ENCODE measurements at places on chromosomes 13 and 19.

- H3K36me3 ChIP-seq = peaks cover 4% of the 10 kb centered on the region
- peaks cover 3% of the 10 kb centered on the region for H3K4me1 ChIP-seq
- H3K27me3 ChIP-seq = no peaks in the 10 kb centered on the region
- DNase-seq = no peak
- H3K4me3 ChIP-seq = no peak overlapping the region
Measured at GRCh38 chr13:113548778-113549621, 35.6 kb upstream of the TFDP1 start.

DNA sequence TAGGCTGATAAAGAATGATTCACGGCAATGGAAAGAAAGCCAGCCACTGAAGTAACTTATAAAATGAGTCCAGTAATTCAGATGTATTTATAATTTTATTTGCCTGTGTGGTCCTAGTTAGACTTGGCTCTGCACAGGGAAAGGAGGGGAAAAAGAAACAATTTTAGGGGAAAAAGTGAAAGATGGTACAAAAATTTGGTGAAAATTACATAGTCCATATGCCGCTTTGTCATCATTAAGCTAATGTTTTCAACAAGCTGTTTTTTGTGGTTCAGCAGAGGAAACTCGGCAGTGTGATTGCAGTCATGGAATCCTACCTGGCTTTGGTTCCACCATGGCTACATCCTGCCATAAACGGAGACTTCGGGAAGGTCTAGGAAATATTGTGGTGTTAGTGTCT is 301.9 kb downstream of the ATP8A2 start:
- no peaks in the 10 kb centered on the region for H3K36me3 ChIP-seq
- no peak for DNase-seq
- H3K27ac ChIP-seq = no peak overlapping the region
- H3K4me3 ChIP-seq = no peak overlapping the region

GRCh38 chr19:30602661-30603350 is 230.6 kb downstream of the ZNF536 start:
- no peaks in the 10 kb centered on the region for H3K27me3 ChIP-seq
- H3K4me1 ChIP-seq = no peaks in the 10 kb centered on the region
- H3K36me3 ChIP-seq = no peaks in the 10 kb centered on the region

DNA sequence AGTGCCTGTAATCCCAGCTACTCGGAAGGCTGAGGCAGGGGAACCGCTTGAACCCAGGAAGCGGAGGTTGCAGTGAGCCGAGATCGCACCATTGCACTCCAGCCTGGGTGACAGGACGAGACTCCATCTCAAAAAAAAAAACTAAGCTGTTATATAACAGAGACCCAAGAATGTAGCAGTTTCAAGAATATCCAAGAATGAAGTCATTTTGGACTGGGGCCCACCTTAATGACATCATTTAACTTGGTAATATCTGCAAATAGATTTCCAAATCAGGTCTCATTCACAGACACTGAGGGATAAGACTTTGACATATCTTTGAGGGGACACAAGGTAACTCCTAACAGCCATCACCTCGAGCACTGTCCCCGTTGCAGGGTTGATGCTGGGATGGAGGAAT is 36.5 kb upstream of the MRI1 start:
- H3K4me1 ChIP-seq = peaks cover 3% of the 10 kb centered on the region
- no peak overlapping the region for H3K4me3 ChIP-seq
- no peak overlapping the region for H3K27ac ChIP-seq
- no peak for DNase-seq
- H3K36me3 ChIP-seq = no peaks in the 10 kb centered on the region

DNA sequence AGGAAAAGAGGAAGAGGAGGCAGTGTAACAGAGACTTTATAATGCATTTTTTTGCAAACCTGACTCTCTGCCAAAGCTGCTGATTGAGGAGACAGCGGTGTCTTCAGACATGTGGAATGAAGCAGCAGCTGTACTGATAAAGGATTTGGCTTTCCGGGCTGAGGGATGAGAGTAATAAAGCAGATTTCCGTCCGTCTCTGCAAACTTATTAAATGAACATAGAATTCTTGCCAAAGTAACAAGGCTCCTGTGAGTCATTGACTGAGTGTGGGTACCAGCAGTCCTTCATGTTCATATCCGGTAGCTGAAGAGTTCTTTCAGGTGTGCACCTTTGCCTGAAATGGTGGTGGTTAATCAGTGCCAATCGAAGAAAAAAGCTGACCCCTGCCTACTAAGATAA is 112.6 kb downstream of the LIG4 start:
- no peak overlapping the region for H3K27ac ChIP-seq
- no peak overlapping the region for H3K4me3 ChIP-seq
- no peaks in the 10 kb centered on the region for H3K36me3 ChIP-seq
- no peak for DNase-seq

DNA sequence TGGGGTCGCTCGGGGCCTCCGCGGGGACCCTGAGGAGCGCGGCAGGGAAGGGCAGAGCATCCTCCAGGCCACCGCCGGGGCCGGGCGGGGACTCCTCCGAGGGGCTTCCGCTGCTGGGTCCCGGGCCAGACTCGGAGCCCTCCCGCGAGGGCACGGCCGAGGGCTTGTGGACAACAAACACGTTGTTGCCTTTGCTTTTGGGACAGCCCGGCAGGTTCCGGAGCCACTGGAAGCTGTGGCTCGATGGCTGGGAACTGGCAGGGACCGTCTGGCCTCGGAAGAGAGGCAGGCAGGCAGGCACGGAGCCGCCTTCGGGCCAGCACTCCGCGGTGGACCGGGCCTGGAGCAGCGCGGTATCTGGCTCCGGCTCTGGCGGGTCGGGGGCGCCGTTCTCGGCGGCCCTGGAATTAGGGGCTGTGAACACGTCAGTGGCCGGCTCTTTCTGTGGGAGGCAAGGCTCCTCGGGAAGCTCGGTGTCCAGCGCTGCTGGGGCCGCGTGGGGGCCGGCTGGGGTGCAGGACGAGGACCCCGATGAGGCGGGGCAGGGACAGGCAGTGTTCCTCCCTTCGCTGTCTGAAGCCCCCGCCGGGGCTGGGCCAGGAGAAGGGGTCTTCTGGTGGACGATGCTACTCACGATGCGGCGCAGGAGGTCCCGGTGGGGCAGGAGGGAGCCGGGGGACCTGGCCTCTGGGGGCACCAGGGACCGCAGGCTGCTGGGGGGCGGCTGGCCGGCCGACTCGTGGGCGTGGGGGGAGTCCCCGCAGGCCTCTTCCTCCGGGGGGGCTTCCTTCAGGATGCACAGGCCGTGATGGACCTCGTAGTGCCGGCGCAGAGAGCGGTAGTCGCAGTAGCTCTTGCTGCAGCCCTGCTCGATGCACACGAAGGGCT is 27.6 kb downstream of the ZNF541 start:
- no peak overlapping the region for H3K27ac ChIP-seq
- no peaks in the 10 kb centered on the region for H3K27me3 ChIP-seq
- no peak for DNase-seq
- H3K4me3 ChIP-seq = no peak overlapping the region

DNA sequence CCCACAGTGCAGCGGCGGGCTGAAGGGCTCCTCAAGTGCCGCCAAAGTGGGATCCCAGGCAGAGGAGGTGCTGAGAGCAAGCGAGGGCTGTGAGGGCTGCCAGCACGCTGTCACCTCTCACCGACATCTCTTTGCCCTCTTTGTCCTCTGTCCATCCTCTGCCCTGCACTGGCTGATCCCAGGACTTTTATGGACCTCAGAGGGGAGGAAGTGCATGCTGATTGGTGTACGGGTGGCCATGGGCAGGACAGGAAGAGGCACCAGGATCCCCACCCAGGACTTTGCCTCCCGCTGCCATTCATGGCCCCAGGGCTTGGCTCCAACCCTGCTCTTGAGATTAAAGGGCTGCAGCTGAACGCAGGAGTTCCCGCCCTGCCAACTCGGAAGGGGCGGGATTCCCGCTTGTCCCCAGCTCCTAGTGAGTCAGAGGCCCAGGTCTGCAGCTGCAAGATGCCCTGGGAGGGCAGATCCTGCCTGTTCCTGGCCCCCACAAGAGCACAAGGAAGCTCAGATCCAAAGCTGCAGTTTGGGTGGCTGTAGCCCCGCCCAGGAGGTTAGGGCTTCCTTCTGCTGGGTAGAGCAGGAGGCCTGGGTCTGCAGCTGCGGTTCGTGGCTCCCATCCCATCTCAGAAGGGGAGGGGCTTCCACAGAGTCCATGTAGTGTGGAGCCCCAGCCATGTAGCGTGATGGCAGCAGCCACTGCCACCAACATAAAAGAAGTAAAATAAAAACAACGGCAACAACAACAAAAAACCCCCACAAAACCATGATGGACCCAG is 1716.7 kb downstream of the SLITRK1 start:
- no peaks in the 10 kb centered on the region for H3K36me3 ChIP-seq
- H3K4me3 ChIP-seq = no peak overlapping the region
- H3K27ac ChIP-seq = no peak overlapping the region
- no peak for DNase-seq
- H3K4me1 ChIP-seq = no peaks in the 10 kb centered on the region
- no peaks in the 10 kb centered on the region for H3K27me3 ChIP-seq

GRCh38 chr19:33552191-33552927 is 30.8 kb upstream of the PEPD start:
- no peaks in the 10 kb centered on the region for H3K36me3 ChIP-seq
- DNase-seq = no peak
- H3K27ac ChIP-seq = no peak overlapping the region
- H3K4me1 ChIP-seq = no peaks in the 10 kb centered on the region
- H3K27me3 ChIP-seq = no peaks in the 10 kb centered on the region

DNA sequence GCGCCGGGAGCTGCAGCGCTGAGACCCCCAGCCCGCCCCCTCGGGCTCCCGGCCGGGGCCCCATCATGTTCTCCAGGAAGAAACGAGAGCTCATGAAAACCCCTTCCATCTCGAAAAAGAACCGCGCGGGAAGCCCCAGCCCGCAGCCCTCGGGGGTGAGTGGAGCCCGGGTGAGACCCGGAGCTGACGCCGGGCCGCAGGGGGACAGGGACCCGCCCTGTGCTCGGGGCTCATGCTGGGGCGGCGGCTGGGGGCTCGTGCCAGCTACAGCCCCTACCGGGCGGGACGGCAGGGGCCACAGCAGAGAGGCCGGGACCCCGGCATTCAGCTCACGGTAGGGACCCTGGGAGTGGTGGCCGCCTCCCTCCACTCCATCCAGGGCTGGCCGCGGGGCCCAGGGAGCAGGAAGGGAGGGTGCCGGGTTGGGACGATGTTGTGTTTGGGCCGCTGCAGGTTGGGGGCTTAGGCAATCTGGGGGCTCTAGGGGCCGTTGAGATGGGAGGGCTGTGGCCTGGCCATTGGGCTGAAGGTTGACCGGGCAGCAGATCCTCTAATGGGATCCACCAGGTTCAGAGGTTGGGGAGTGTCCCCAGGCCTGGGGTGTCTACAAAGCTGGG is 482 bp downstream of the ARHGAP45 start:
- DNase-seq = no peak
- H3K36me3 ChIP-seq = peaks cover 1% of the 10 kb centered on the region
- H3K27me3 ChIP-seq = peaks cover 4% of the 10 kb centered on the region
- peak overlapping the region; percentile 2 for H3K4me3 ChIP-seq
- H3K4me1 ChIP-seq = peaks cover 2% of the 10 kb centered on the region
- H3K27ac ChIP-seq = peak overlapping the region; percentile 79

- no peak overlapping the region for H3K27ac ChIP-seq
- no peaks in the 10 kb centered on the region for H3K36me3 ChIP-seq
- H3K27me3 ChIP-seq = no peaks in the 10 kb centered on the region
- no peak for DNase-seq
- H3K4me1 ChIP-seq = no peaks in the 10 kb centered on the region
Measured at GRCh38 chr19:24074720-24075454, 12.1 kb upstream of the ZNF254 start.

GRCh38 chr19:11848200-11848593 is 329 bp upstream of the ZNF439 start:
- DNase-seq = no peak
- no peak overlapping the region for H3K4me3 ChIP-seq
- H3K27me3 ChIP-seq = no peaks in the 10 kb centered on the region
- no peaks in the 10 kb centered on the region for H3K36me3 ChIP-seq
- no peaks in the 10 kb centered on the region for H3K4me1 ChIP-seq
- H3K27ac ChIP-seq = no peak overlapping the region

- no peak for DNase-seq
- H3K4me3 ChIP-seq = no peak overlapping the region
- H3K4me1 ChIP-seq = no peaks in the 10 kb centered on the region
- no peaks in the 10 kb centered on the region for H3K36me3 ChIP-seq
- no peak overlapping the region for H3K27ac ChIP-seq
Measured at GRCh38 chr13:99415014-99415650, 86.1 kb upstream of the TM9SF2 start.

DNA sequence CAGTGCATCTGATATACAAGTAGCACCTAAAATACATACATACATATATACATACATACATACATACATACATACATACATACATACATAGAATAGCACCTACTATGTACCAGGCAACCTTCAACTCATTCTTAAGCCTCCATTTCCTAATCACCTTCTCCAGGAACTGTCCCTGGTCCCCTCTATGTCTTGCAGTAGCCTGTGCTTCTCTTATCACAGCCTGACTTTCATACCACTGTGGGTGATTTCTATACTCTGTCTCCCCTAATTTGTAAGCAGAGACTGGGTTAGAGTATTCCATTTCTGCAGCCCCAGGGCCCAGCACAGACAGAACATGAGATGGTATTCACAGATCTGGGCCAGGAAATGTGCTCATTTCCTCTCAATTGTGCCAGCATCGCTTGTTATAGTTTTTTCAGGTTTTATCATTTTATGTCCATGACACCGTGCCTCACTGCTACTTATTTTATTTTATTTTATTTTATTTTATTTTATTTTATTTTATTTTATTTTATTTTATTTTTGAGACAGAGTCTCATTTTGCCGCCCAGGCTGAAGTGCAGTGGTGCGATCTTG is 14.2 kb upstream of the COLGALT1 start:
- H3K4me3 ChIP-seq = no peak overlapping the region
- peaks cover 5% of the 10 kb centered on the region for H3K4me1 ChIP-seq
- no peak for DNase-seq

DNA sequence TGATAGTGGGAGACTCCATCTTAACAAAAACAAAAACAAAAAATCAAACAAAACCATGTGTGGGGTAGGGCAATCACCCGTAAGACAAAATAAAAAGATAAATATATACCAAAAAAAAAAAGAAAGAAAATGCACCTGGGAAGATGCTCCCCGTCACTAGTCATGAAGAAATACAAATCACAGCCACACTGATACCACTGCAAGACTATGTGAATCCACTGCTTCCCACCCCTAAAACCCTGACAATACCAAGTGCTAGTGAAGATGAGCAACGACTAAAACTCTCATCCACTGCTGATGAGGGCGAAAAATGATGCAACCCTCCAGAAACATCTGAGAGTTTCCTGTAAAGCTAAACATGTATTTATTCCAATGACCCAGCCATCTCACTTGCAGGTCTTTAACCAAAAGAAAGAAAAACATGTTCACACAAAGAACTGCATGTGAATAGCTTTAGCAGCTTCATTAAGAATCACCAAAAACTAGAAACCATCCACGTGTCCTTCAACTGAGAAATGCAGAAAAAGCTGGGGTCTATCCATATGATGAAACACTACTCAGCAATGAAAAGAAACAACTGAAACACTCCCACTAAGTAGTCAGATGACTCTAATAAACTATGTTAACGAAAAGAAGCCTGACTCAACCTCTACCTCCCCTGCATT is 31.7 kb downstream of the BRD4 start:
- DNase-seq = no peak
- H3K36me3 ChIP-seq = no peaks in the 10 kb centered on the region
- H3K27ac ChIP-seq = no peak overlapping the region
- H3K4me3 ChIP-seq = no peak overlapping the region

- no peaks in the 10 kb centered on the region for H3K27me3 ChIP-seq
- H3K27ac ChIP-seq = no peak overlapping the region
- H3K4me1 ChIP-seq = no peaks in the 10 kb centered on the region
Measured at GRCh38 chr19:40674291-40674690, 16.2 kb downstream of the NUMBL start.

- peaks cover 36% of the 10 kb centered on the region for H3K4me1 ChIP-seq
- no peak for DNase-seq
- H3K27ac ChIP-seq = no peak overlapping the region
- H3K36me3 ChIP-seq = no peaks in the 10 kb centered on the region
- H3K4me3 ChIP-seq = no peak overlapping the region
Measured at GRCh38 chr13:40480915-40481516, 185.4 kb downstream of the FOXO1 start.
